ENCODE measurements at places on chromosomes 12 and 14. TPM values are rescaled to one million over a fixed set of nuclear protein-coding genes. Genes with fewer than 3 reads are reported as not detected.

BTBD7 gene
- total RNA-seq, result 35.5 TPM

KLRC2 gene
- not detected for total RNA-seq

IKBIP gene
- total RNA-seq, result 6.8 TPM

- peaks cover 8% of the 10 kb centered on the region for H3K4me1 ChIP-seq
- H3K27ac ChIP-seq, result peak overlapping the region; percentile 72
- H3K36me3 ChIP-seq, result no peaks in the 10 kb centered on the region
- DNase-seq, result peak; percentile 72
- no peak overlapping the region for H3K4me3 ChIP-seq
Measured at GRCh38 chr14:96225745-96226151, 21.1 kb downstream of the BDKRB2 start.

DNA sequence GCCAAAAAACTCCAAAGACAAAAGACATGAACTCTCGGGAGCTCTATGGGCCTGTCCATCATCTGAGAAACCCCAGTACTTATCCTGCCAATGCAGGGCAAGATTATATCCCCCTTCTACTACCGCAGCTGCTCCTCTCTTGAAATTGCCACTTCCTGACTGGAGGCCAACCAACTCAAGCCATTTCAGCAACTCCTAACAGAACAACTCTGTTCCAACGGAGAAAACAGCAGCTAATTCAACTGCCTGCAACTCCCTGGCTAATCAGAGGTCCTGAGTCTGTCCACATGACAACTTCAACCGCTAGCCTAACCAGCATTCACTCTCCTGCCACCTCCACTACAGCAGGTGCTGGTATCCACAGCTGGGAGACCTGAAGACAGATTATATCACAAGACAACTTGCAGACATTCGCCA lies 24.1 kb downstream of the CEP83 start:
- H3K27me3 ChIP-seq, result no peaks in the 10 kb centered on the region
- no peak overlapping the region for H3K27ac ChIP-seq
- DNase-seq, result no peak
- no peaks in the 10 kb centered on the region for H3K36me3 ChIP-seq
- H3K4me3 ChIP-seq, result no peak overlapping the region

DNA sequence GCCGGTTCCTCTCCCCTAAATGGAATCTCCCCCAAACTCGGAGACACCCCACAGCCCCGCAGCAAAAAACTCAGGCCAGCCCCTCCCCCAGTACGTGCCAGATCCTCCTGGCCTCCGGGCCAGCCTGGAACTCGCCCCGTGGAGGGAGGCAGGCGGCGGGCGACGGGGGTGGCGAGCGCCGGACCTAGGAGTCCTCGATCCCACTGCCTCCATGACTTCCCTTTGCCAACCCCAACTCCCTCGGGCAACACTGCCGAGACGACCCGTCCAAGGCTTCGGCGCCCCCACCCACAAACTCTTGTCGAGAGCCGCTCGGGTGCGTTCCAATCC lies 400 bp downstream of the ADCY6 start:
- H3K36me3 ChIP-seq, result no peaks in the 10 kb centered on the region
- H3K4me3 ChIP-seq, result peak overlapping the region; percentile 75
- H3K27me3 ChIP-seq, result no peaks in the 10 kb centered on the region

DNA sequence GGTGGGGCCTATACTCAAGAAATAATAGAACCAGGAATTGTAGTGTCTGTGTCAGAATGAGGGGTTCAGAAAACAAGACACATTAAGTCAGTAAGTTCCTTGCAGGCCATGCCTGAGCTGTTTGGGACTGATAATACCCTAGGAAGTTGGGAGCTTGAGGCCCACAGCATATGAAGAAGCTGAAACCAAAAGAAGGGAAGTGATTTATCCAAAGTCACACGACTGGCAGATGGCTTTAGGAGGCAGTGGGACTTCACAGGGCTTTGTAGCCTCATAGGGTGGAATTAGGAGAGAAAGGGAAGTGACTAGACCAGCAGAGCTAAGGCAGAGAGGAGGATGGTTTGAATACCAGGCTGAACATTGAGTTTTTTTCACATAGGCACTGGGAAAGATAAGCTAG lies 56.6 kb upstream of the SRSF5 start:
- no peaks in the 10 kb centered on the region for H3K27me3 ChIP-seq
- no peak overlapping the region for H3K4me3 ChIP-seq
- no peak for DNase-seq
- peak overlapping the region; percentile 65 for H3K27ac ChIP-seq

DNA sequence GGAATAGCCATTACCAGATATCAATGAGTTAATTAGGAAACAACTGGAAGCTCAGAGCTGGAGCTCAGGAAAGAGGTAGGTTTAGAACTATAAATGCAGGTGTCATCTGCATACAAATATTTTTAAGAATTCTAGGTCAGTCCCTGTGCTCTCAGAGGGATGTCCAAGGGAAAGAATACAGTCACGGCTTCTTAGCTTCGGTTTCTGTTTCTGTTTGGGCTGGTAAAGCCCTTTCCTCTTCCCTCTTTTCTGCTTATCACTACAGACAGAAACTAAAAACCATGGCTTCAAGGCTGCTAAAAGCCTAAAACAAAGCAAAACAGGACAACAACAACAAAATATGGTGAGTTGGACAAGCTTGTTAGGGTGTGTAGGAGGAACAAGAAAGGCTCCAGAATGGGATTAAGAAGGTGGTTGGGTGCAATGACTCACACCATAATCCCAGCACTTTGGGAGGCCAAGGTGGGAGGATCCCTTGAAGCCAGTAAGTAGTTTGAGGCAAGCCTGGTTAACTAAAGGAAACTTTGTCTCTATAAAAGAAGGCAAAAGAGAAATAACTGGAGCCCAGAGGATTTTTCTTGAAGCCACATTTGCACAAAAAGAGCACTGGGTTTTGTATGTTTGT lies 113.0 kb downstream of the SEC23A start:
- H3K4me1 ChIP-seq, result no peaks in the 10 kb centered on the region
- DNase-seq, result no peak
- no peak overlapping the region for H3K27ac ChIP-seq
- H3K36me3 ChIP-seq, result no peaks in the 10 kb centered on the region
- H3K27me3 ChIP-seq, result no peaks in the 10 kb centered on the region

GRCh38 chr12:90954428-90954827 lies 548 bp downstream of the CCER1 start:
- no peak for DNase-seq
- no peaks in the 10 kb centered on the region for H3K4me1 ChIP-seq
- H3K4me3 ChIP-seq, result no peak overlapping the region
- H3K27me3 ChIP-seq, result no peaks in the 10 kb centered on the region
- H3K36me3 ChIP-seq, result no peaks in the 10 kb centered on the region

GRCh38 chr12:114311974-114312373 lies 94.0 kb downstream of the TBX5 start:
- H3K36me3 ChIP-seq, result no peaks in the 10 kb centered on the region
- no peak overlapping the region for H3K27ac ChIP-seq
- H3K4me1 ChIP-seq, result no peaks in the 10 kb centered on the region
- H3K27me3 ChIP-seq, result no peaks in the 10 kb centered on the region
- DNase-seq, result no peak

- H3K27me3 ChIP-seq, result no peaks in the 10 kb centered on the region
- no peaks in the 10 kb centered on the region for H3K4me1 ChIP-seq
- no peak overlapping the region for H3K4me3 ChIP-seq
- no peak overlapping the region for H3K27ac ChIP-seq
Measured at GRCh38 chr12:46921764-46922133, 96.0 kb upstream of the SLC38A4 start.

DNA sequence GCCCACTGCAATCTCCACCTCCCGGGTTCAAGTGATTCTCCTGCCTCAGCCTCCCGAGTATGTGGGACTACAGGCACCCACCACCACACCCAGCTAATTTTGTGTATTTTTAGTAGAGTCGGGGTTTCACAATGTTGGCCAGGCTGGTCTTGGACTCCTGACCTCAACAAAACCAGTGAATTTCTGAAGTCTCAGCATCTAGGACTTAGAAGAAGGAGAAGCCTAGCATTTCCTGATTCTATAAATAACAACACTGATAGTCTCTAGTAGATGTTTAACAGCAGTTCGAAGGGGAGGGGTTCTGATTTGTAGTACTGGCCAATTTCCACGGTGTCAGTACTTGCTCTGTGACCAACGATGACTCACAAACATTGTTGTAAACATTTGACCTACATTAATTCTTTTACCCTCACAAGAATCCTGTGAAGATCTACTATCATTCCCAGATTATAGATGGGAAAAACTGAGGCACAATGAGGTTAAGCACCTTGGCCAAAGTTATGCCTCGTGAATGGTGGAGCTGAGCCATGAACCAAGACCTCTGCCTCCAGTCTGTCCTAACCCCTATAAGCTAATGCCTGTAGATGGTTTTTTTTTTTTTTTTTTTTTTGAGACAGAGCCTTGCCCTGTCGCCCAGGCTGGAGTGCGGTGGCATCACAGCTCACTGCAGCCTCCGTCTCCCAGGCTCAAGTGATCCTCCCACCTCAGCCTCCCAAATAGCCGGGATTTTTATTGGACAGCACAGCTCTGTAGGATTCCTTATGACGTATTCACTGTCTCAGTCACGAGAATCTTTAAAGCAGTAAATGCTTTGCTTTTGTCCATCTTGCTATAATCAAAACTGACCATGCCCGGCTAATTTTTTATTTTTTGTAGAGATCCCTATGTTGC lies 5.2 kb downstream of the P2RX4 start:
- peak; percentile 67 for DNase-seq
- peak overlapping the region; percentile 94 for H3K27ac ChIP-seq
- H3K4me3 ChIP-seq, result no peak overlapping the region
- peaks cover 14% of the 10 kb centered on the region for H3K4me1 ChIP-seq

DNA sequence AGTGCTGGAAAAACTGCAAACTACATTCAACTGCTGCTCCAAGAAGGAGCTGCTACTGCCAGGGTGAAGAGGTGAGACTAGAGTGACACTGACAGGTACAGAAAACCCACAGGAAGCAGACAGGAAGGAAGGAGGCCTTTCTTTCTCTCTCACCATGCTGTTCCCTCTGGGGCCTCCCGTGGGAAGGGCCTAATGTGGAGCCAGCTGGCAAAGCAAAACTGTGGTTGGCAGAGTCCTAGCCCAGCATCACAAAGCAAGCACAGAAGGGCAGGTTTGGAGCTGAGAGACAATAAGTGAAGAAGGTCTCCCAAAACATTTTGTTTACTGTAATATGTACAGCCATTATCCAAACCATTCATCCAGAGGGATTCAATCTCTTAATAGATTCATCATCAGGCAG lies 122.5 kb upstream of the MAX start:
- no peaks in the 10 kb centered on the region for H3K4me1 ChIP-seq
- H3K36me3 ChIP-seq, result no peaks in the 10 kb centered on the region
- H3K4me3 ChIP-seq, result no peak overlapping the region

DNA sequence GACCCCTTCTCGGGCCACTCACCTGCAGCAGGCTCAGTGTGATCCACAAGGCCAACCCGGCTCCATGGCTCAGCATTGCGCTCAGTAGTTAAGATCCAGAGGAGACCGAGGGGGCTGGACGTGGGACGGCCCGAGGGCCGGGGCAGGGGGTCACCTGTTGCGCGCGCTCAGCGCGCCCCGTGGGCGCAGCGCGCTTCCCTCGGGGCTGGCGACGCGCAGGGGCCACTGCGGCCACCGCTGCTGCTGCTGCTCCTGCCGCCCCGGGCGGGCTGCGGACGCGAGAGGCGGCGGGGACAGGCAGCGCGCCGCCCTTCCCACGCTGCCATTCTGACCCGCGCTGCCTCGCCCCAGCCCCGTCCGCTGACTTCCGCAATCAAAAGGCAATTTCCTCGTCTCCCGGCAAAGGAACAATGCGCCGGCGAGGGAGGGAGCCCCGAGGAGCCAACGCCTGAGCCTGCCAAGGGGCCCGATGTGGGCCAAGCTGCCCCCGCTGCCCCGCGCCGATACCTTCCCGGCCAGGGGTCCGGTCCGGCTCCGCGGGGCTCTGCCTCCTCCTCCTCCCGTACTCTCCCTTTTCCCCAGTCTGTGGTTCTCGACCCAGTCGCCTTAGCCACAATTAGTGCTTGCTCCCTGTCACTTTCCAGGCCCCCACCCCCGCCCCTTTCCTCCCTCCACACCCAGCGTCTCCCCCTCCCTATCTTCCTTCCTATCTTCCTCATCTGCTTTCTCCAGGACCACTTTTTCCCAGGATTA lies 27.3 kb downstream of the PTPRB start:
- H3K27ac ChIP-seq, result peak overlapping the region; percentile 50
- H3K36me3 ChIP-seq, result no peaks in the 10 kb centered on the region
- DNase-seq, result peak; percentile 75
- H3K4me1 ChIP-seq, result no peaks in the 10 kb centered on the region
- no peaks in the 10 kb centered on the region for H3K27me3 ChIP-seq

GRCh38 chr12:41962171-41962572 lies 182.5 kb downstream of the GXYLT1 start:
- DNase-seq, result no peak
- H3K36me3 ChIP-seq, result no peaks in the 10 kb centered on the region
- no peak overlapping the region for H3K27ac ChIP-seq
- no peaks in the 10 kb centered on the region for H3K4me1 ChIP-seq

DNA sequence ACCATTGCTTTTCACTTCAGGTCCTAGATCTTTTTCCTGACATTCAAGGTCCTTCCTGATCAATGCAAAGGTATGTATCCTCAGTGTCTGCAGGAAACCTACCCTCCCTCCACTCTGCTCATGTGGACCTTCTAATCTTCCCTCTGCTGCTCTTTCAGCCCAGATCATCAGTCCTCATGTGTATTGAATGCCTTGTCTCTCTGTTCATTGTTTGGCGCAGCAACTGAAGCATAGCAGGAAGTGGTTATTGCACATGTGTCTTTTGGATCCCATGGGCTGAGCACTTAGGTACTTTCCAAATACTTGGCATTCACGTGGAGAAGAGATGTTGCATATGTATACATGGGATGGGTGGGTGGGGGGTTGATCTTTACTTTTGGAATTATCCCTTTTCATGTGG lies 4.3 kb upstream of the NIN start:
- no peaks in the 10 kb centered on the region for H3K36me3 ChIP-seq
- no peaks in the 10 kb centered on the region for H3K4me1 ChIP-seq
- DNase-seq, result no peak
- no peak overlapping the region for H3K27ac ChIP-seq
- H3K27me3 ChIP-seq, result no peaks in the 10 kb centered on the region

GRCh38 chr14:104031384-104031783 lies 54.1 kb upstream of the ASPG start:
- no peaks in the 10 kb centered on the region for H3K4me1 ChIP-seq
- no peak for DNase-seq
- H3K36me3 ChIP-seq, result no peaks in the 10 kb centered on the region
- no peaks in the 10 kb centered on the region for H3K27me3 ChIP-seq

DNA sequence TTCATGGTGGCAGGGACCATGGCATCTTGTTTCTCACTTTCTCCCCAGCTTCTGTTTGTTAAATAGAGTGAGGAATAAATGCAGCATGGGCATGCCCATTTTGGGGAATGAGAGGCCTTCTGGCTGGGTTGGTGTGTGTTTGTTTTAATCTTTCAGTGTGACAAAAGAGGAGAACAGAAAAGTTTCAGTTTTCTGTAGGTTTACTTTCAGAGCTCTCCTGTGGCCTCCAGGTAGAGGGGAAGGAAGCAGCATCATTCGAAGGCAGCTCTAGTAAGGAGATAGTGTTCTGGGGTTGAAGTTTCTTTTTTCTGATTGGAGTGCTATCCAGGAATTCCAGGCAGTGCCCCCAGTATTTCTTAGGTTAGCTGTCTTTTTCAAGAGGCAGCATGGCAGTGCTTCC lies 15.3 kb downstream of the MSRB3 start:
- no peaks in the 10 kb centered on the region for H3K4me1 ChIP-seq
- H3K27ac ChIP-seq, result no peak overlapping the region
- DNase-seq, result no peak
- no peak overlapping the region for H3K4me3 ChIP-seq
- H3K27me3 ChIP-seq, result no peaks in the 10 kb centered on the region
- H3K36me3 ChIP-seq, result no peaks in the 10 kb centered on the region
